ENCODE measurements at places on chromosomes 1 and 21.

DNA sequence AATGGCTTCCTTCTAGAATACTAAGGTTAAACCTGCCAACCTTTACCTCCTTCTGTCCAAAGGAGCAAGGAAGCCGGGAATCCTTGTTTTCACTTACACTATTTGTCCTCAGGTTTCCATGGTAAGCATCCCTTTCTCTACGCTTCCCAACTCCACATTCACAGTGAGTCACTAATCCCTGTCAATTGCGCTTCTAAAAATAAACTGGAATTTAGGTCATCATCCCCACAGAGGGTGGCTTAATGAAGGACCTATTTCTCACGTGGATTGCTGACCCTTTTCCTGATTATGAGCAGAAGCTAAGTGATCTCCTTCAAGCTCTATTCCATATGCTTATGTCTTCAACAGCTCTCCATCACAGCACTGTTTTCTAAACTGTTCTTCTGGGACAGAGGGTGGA is 39.9 kb upstream of the ABCA4 start:
- DNase-seq, result peak; percentile 81

DNA sequence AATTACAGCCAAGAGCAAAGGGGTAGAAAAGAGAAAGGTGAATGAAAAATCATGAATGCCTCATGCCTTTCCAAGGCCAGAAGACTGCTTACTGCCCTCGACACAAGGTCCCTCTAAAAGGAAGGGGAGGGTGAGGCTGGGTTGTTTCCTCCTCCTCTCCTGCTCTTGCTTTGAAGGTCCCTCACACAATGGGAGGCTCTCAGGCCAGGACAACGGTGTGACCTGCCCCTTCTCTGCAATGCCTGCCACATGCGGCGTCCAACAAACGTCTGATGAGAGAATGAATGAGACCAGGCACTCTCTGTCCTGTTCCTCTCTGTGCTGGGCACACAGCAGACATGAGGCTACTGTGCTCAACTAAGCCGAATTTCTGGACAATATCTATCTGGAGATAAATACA is 51.3 kb downstream of the SSBP3 start:
- no peak for DNase-seq

- no peak for DNase-seq
Observed at GRCh38 chr1:93877529-93877928, 1.5 kb downstream of the DNTTIP2 start.

DNA sequence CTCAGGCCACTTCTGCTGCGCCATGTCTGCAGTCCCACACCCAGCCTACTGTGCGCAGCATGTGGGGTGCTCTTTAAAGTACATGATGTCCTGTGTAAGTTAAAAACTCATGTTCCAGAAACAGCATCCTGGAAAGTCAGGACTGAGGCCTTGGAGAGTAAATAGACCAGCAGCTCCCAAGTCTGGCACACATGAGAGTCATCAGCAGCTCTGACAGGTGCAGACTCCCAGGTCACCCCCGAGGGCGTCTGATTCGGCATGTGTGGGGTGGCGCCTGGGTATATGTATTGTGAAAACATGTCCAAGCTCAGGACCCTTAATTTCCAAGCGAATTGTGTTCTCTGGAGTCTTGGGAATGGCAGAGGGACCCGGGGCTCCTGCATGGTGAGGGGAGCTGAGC is 120.1 kb upstream of the RUNX3 start:
- no peak for DNase-seq

GRCh38 chr1:72435025-72435424 is 152.7 kb upstream of the NEGR1 start:
- DNase-seq, result peak; percentile 14

DNA sequence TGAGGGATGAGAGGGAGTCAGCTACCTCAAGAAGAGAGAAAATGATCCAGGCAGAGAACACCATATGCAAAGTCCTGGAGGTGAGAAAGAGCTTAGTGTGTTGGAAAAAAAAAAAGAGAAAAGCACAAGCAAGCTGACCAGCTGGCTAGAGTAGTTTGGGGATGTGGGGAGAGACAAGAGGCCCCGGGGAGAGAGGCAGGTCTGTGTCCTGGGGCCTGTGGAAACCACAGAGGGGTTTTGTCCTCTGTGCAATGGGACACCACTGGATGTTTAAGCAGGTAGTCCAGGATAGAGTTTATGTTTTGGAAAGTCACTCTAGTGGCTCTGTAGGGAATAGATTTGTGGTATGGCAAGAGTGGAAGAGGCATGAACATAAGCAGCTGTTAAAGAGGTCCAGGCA is 14.4 kb upstream of the CHI3L1 start:
- DNase-seq, result no peak

- DNase-seq, result no peak
Observed at GRCh38 chr21:17858747-17859146, 39.6 kb upstream of the C21orf91 start.

DNA sequence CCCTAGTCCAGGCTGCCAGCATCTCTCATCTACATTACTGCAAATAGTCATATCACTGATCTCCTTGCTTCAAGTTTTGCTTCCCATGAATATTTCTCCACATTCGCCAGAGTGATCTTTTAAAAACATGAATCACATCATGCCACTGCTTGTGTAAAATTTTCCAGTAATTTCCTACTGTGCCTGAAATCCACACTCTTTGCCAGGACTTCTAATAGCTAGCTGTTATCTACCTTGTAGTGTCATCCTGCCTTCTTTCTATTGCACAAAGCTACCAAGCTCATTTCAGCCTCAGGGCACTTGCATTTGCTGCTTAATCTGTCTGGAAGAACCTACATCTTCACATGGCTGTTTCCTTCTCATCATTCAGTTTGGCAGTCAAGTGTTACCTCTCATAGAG is 33.9 kb upstream of the ZNF362 start:
- DNase-seq, result no peak

GRCh38 chr1:153465811-153466636 is 5.6 kb upstream of the S100A7 start:
- peak; percentile 33 for DNase-seq
